ENCODE measurements at places on chromosomes 3 and 15.

GRCh38 chr15:48596841-48597240 lies 48.7 kb downstream of the FBN1 start:
- DNase-seq: no peak

DNA sequence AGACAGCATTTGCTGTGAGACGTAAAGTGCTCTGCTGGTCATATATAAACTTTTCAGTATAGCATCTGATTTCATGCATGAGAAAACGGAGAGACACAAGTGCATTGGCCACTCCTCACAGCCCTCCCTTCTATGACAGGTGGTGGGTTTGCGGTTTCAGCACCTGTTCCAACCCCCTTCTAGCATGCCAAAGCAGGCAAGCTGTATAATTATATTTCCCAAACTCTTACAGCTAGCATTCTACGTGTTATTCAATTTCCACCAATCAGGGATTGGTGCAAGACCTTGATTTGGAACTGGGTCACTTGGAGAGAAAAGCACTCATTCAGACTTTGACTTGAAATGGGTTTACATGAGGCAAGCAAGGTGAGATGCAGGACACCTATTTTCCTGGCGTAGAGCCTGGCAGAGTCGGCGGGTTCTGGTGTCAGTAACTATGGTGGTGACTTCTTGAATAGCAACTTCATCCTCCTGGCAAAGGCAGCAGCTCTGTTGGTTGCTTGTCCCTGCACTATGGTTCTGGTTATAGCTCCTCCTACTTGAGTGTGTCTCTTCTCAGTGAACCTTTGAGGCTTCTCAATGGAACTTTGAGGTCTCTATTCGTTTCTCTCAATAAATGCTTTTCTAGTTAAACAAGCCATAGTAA lies 356.5 kb downstream of the TBL1XR1 start:
- no peak for DNase-seq

GRCh38 chr3:159323848-159324247 lies 522.0 kb downstream of the MFSD1 start:
- no peak for DNase-seq

- DNase-seq: no peak
Measured at GRCh38 chr3:112644453-112644852, 3.5 kb upstream of the CCDC80 start.

DNA sequence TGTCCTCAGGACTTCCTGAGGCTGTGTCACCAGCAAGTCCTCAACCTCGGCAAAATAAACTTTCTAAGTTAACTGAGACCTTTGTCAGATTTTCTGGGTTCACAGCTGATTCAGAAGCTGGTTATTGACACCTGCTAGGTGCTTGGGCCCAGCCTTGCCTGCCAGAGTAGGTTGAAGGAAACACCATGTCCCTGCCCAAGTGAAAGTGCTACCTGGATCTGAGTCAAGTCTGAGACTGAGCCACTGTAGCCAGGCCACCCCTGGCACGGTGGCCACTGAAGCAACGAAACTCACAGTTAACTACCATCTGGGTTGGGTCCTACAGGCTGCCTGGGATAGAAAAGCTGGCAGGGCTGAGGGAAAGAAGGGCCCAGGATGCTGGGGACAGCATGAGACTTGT lies 8.2 kb downstream of the HYAL2 start:
- no peak for DNase-seq

DNA sequence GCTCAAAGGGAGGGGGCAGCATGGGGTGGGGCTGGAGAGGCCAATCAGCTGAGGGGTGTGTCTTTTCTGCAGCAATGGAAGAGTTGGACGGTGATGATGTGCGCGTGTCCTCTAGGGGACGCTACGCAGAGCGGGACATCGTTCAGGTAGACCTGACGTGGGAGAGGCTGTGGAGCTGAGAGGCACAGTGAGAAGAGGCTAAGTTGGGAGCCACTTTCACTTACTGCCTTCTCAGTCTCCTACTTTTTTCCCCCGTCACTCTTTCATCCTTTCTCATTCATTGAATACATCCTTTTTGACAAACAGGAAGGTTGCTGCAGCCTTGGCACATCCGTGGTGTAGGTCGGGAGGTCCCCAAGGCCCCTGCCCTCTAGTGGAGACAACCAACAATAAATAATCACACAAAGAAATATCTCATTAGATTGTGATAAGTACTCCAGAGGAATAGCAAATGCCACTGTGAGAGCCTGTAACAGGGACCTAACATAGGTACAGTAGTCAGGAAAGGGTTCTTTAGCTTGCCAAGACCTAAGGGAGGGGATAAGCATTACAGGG lies 4.4 kb upstream of the BRPF1 start:
- no peak for DNase-seq

DNA sequence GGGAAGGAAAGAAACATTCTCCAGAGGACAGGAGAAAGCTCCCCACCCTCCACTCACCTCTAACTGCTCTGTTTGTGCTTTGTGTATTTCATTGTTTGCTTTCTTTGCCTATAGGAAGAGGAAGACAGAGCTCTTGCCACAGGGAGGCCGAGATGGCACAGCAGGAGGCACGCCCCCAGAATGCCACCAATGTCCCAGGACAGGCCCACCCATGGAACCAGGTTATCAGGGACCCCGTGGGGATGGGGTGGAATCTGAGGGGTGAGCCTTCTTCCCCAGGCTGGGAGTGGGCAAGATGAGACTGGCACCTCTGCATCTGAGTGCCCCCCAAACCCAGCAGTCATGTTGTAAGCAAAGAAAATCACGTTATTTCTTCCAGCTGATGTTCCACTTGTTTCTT lies 155.8 kb downstream of the TBC1D2B start:
- DNase-seq: no peak

DNA sequence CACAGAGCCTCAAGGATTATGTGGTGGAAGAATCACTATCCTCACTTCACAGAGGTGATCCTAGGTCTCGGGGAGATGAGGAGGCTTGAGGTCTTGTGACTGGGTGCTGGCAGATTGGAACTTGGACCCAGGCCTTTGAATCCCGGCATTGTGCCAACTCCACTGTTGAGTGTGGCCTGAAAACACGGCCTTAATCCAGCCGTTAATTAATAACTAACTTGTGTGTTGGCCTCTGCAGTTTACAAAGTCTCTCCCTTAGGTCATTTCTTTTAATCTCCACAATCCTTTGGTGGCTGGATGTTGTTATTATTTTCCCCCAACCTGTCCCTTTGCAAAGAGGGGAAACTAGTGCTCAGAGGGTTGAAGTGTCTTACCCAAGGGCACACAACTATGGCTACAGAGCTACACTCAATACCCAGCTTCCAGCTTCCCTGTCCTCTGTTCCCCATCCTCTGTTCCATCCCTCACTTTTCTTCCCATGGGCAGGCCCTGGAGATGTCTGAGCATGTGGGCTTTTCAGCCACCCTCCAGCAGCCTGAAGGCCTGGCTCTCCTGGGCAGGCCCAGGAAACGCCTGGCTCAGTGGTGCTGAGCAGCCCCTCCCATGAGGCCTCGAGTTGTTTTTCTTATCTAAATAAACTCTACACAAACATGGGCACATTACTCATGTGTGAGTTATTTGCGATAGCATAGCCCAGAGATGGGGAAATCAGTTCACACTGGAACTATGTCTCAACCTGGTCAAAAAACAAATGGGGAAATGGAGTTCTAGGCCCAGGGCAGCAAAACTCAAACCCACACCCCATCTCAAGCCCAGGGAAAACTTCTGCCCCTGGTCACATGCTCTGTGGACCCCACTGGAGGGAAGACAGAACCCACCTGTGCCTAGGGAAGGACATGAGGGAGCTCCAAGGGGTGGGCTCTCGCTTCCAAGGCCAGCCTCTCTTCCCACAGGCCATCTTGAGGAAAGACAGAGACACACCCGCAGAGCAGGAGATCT lies 16.8 kb upstream of the SMAD3 start:
- DNase-seq: peak; percentile 81

DNA sequence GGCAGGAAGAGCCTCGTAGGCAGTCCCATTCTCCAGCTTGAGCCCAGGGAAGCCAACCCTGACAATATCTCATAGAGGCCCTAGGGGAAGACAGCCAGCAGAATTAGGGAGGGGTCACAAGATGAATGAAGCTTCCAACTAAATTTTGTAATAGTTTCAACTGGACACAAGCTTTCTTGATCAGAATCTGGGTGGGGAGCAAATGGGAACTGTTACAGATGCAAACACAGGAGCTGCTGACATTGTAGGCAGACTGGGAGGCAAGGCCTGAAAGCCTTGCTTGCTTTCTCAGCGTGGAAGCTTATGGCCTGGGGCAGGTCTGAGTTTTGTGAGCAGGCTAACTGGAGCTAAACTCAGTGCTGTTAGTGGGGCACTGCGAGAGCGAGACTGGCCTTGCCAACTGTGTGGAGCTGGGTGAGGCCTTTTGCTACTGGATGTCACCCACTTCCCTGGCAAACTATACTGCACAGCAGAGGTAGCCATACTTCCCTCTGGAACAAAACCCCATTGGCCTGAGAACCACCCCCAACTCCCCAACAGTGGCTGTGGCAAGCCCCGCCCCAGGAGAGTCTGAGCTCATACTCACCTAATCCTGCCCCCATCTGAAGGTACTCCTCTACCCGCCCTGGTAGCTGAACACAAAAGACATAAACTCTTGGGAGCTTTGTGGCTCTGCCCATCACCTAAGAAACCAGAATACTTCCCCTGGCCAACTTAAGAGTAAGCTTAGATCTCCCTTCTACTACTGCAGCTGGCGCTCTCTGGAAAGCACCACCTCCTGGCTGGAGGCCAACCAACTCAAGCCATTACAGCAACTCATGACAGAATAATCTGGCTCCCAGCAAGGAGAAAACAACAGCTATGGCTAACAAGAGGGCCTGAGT lies 42.9 kb downstream of the CFAP20DC start:
- DNase-seq: peak; percentile 69

GRCh38 chr15:57036352-57036751 lies 117.9 kb downstream of the TCF12 start:
- DNase-seq: no peak

GRCh38 chr3:38554127-38554827 lies 58.1 kb downstream of the EXOG start:
- DNase-seq: no peak

- no peak for DNase-seq
Measured at GRCh38 chr3:126434931-126435411, 40.3 kb downstream of the CFAP100 start.

GRCh38 chr3:117101697-117102096 lies 392.1 kb downstream of the TUSC7 start:
- peak; percentile 48 for DNase-seq

GRCh38 chr3:133475245-133476010 lies 75.6 kb downstream of the BFSP2 start:
- DNase-seq: no peak

- DNase-seq: peak; percentile 21
Measured at GRCh38 chr15:64630396-64631107, 144.8 kb downstream of the RBPMS2 start.

DNA sequence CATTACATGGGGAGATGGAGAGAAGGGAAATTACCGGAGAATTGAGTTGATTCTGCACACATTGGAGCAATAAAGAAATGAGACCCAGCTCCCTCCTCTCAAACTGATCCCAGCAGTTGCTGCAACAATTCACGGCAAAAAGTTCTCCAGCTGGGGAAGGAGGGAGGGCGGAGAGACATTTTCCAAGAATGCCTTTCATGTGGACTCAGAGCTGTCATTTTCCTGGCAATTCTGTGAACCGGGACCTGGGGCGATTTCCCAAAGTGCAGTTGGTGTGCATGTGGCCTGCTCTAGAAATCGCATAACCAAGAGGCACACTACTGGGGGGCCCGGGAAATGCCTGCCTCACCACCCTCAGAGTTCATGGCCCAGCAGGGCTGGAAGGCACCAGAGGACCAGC lies 48.7 kb upstream of the IREB2 start:
- DNase-seq: no peak

GRCh38 chr3:115286529-115287197 lies 139.6 kb upstream of the ZBTB20 start:
- DNase-seq: no peak

DNA sequence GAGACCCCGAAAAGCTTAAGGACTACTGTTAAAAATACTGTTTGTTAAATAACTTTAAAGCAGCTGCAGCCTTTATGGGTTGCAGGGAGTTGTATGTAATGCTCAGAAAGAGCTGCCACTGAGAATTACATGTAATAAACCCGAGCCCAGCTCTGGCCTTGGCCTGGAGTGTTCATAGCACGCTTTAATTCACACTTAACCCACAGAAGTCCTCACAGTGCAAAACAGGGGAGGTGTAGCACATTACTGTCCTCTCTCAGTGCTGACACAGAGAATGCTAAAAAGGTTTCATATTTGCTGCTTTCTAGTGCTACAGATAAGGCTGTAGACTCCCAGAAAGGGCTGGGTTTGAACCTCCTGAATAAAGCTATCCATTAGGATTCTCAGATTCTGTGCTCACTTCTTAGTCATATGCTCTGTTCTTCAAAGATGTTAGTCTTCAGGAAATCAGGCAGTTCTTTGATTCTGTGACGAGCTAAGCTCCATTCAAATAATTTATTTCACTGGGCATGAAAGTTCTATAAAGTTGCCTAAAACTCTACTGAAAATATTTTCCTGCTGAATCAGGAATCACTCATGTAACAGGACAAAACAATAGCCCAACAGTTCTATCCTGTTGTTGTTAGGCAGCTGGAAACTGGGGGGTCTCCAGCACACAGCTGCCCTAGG lies 108.0 kb downstream of the SENP2 start:
- DNase-seq: peak; percentile 71

DNA sequence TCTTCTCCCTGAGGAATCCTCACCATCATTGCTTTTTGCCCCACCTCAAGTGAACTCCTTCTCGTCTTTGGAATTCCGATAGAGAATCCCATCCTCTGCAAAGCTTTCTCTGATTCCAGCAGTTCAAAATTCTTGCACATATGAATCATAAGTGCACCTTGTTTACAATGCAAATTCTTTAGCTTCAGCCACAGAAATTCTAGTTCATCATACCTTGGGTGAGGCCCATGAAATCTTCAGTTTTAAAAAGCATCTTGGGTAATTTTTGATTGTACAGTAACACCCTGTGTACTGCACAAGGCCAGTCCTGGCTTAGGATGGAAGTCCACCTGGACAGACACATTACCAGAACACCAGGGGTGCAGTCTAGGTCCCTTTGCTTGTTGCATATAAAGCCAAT lies 30.8 kb downstream of the MDFIC2 start:
- DNase-seq: no peak
